ENCODE measurements at places on chromosomes 16 and 17.

GRCh38 chr17:79878329-79878947 is 39.2 kb upstream of the CBX4 start:
- no peak for DNase-seq

DNA sequence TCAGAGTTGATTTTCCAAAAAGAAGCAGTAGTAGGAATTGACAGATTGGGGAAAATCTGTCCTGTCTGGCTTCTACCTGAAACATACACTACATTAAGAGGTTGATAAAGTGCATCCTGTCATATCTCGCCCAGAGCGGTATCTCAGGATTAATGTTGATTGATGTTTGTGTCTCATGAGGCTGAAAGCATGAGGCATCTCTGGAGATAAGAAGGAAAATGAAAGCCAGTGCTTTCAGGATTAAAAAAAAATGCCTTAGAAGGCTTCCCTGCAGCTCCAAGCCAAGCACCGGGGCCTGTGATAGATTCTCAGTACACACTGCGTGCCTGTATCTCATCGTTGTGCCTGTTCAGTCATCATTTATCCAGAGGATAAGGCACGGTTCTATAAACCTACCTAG is 26.4 kb upstream of the CD300E start:
- no peak for DNase-seq

GRCh38 chr17:6927290-6928126 is 68.3 kb upstream of the ALOX12 start:
- DNase-seq, result no peak

DNA sequence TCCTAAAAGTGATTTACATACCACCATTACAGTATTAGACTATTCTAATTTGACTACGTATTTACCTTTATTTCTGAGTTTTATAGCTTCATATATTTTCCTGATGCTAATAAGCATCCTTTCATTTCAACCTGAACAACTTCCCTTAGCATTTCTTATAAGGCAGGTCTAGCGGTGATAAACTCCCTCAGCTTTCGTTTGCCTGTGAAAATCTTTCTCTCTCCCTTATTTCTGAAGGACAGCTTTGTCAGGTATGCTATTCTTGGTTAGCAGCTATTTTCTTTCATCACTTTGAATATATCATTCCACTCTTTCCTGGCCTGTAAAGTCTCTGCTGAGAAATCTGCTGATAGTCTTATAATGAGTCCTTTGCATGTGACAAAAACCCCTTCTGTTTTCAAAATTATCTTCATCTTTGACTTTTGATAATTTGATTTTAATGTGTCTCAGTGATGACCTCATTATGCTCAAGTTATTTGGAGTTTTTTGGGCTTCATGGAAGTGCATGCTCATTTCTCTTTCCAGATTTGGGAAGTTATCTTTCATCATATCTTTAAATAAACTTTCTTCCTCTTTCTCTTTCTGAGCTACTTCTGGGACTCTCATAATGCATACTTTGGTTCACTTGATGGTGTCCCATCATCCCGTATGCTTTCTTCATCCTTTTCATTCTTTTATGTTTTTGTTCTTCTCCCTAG is 285.4 kb upstream of the PMFBP1 start:
- no peak for DNase-seq

DNA sequence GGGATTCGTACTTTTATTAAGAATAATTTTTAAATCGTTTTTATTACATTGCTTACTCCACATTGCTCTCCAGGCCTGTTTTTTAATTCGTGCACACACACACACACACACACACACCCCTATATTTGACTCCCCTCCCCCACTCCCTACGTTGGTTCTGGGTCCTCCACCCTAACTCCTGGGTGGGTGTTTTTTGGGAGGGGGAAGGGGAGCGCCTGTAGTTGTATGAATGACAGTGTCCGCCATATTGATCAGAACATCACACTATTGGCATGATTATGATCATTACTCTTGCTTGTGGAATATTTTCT is 1.3 kb downstream of the GNAO1 start:
- no peak for DNase-seq

DNA sequence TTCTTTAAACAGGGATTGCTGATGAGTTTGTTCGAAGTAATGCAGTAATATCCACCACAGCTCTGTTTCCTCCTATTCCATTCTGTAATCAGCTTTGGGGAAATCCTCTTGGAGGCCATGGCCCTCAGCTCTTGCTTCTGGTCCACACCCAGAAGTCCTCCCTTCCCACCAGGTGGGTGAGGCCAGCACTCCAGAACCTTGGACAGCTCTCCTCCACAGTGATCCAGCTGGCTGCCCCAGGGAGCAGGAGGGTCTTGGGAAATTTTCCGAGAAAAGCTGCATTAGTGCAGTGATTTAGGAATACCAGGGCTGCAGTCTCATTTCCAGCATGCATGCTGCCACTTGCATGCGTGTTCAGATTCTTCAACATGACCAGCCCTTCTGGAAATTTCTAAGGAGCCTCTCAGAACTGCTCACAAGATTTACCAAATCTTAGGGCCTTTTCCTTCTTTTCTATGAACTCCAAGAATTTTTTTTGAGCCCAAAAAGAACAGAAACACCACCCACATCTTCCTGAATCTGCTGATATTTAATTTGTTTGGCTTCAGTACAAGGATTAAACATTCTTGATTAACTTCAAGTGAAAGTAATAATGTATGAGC is 4.2 kb downstream of the SMPD3 start:
- DNase-seq, result peak; percentile 75

DNA sequence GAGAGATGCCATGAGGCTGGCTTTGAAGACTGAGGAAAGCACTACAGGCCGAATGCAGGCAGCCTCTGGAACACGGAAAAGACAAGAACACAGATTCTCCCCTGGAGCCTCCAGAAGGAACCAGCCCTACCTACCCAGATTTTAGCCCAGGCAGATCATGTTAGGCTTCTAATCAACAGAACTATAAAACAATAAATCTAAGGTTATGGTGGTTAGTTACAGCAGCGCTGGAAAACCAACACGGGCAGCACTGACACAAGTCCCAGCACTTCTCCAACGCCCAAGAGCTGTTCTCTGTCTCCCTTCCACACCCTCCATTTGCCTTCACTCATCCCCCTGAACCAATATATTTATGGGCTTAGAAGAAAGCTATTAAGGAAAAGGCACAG is 7.5 kb downstream of the ANKRD11 start:
- no peak for DNase-seq

DNA sequence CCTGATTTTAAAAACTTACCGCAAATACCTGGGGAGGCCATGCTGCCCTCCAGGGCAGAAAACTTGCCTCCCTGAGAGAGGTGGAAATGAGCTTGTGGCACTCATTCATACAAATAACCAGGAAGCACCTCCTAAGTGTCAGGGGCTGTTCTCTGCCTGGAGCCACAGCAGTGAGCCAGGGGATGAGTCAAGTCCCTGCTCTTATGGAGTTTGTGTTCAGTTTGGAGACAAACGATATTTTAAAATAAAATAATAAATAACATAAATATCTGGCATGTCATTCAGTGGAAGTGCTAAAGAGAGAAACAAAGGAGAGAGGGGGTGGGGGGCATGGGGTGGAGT is 313.8 kb downstream of the C16orf95 start:
- DNase-seq, result no peak

DNA sequence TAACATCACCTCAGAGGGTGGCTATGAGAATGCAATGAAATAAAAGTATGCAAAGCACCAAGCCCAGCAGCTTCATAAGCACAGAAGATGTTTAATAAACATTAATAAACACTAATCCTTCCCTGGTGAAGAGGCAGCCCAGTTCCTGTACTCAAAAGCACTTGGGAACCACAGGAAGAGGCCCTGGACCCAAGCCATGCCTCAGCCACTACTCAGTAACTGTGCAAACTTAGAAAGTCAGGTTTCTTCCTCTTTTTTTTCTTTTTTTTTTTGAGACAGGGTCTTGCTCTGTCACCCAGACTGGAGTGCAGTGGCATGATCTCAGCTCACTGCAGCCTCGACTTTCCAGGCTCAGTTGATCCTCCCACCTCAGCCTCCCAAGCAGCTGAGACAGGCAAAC is 5.3 kb downstream of the ARHGAP17 start:
- DNase-seq, result no peak

GRCh38 chr17:65278820-65279184 is 141.6 kb downstream of the RGS9 start:
- DNase-seq, result no peak

GRCh38 chr16:4538350-4539235 is at the start of gene CDIP1:
Gene CDIP1, minus strand, starts transcription at chr16:4538773. Its CDS starts 24,643 bp downstream, at chr16:4514130.
- DNase-seq, result peak; percentile 95

DNA sequence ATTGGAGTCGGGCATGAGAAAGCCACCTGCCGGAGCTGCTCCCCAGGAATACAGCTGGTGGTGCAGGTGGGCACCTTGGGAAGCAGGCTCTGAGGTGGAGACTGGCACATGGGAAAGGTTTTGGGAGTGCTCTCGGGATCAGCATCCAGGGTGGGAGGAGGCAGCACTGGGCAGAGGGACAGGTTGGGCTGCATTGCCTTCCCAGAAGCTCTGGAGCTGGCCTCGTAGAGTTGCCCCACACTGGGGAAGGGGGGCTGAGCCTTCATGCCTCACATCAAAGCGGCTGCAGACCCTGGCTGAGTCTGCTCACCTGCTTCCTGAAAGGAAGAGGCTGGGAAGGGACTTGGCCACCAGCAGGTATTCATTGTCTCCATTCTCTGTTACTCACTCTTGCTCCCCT is 13.5 kb upstream of the GPRC5B start:
- DNase-seq, result no peak

- DNase-seq, result no peak
Measured at GRCh38 chr16:75007443-75007842, 8.6 kb downstream of the ZNRF1 start.

GRCh38 chr16:78116946-78117345 is 17.5 kb downstream of the WWOX start:
- DNase-seq, result no peak

GRCh38 chr17:28968231-28968913 is 17.1 kb upstream of the PHF12 start:
- DNase-seq, result no peak

GRCh38 chr17:41666237-41666641 is 22.4 kb upstream of the EIF1 start:
- DNase-seq, result no peak

- no peak for DNase-seq
Measured at GRCh38 chr17:76027159-76027839, at the start of gene EVPL. Gene EVPL, minus strand, starts transcription at chr17:76027306. Its CDS starts 108 bp downstream, at chr17:76027198.

DNA sequence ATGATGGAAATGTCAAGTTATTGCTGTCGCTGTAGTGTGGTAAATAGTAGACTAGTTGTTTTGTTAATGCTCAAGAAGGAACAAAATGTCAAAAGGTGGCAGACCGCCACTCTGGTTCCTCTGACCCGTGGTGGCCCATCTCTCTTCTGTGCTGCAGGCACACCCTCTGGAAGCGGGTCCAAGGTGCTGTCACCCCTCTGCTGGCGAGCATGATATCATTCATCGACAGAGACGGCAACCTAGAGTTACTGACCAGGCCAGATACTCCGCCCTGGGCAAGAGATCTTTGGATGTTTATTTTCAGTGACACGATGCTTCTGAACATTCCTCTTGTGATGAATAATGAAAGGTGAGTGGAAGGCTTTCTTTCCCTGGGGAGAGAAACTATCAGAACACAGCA is 56.8 kb upstream of the ENDOV start:
- no peak for DNase-seq

GRCh38 chr16:53213542-53213941 is 158.8 kb downstream of the CHD9 start:
- DNase-seq, result no peak

DNA sequence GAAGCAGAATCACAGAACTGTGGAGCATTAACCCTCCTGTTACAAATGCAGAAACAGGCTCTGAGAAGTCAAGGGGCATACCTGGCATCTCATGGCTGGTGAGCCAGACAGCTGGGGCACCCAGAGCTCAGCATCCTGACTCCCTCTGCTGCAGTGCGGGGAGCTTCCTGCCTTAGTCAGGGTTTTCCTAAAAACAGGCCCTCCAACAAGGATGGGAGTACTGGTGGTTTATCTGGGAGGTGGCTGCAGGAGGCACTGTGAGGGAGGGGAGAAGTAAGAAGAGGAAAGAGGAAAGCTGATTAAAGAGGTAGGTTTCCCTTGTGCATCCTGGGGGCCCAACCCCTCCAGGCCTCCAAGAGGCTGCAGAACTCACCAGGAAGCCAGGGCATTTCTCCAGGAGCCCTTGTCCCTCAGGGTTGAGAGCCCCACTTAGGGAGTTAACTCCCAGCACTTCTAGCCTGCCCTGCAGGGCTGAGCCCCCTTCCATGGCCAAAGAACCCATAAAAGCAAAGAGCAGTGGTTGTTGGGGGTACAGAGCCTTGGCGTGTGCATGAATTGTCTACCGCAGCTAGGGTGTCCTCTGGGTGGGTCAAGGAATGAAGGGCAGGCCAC is 261.5 kb upstream of the RPL38 start:
- no peak for DNase-seq

DNA sequence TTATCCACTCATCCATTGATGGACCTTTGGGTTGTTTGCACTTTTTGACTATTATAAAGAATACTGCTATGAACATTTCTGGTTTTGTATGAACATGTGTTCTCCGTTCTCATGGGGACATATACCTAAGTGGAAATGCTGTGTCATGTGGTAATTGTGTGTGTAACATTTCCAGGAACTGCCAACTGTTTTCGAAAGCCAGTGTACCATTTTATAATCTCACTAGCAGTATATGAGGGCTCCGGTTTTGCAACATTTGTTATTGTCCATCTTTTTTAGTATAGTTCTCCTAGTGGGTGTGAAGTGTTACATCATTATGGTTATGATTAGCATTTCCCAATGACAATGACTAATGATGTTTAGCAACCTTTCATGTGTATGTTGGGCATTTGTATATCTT is 5.1 kb upstream of the TRIM25 start:
- DNase-seq, result no peak

DNA sequence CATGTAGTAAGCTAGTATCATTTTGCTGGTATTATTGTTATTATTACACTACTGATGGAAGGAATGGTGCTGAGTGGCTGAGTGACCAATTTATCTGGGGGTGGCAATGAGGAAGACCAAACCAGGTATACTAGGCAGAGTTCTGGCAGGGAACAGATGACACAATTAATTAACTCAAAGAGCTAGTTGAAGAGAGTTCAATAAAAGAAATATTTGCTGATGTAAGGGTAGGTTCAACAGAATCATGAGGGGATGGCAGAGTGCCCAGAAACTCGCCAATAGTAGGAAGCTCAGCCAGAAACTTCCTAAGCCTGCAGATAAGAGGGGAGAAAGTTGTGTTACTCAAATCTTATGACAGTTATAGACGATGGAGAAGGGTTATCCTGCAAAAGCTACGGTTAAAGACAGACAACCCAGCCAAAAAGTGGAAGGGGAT is 352.5 kb downstream of the KCNJ2 start:
- no peak for DNase-seq
